ENCODE measurements at places on chromosomes 4 and X.

- DNase-seq = no peak
Observed at GRCh38 chr4:17189401-17189720, 290.9 kb upstream of the LDB2 start.

- peak; percentile 35 for DNase-seq
Observed at GRCh38 chrX:39996536-39996935, 101.2 kb downstream of the BCOR start.

- no peak for DNase-seq
Observed at GRCh38 chr4:123876671-123877101, 480.1 kb downstream of the SPRY1 start.

GRCh38 chrX:74178536-74178935, 125.4 kb upstream of the ZCCHC13 start:
- DNase-seq = no peak

GRCh38 chr4:36196145-36196913, 48.0 kb downstream of the ARAP2 start:
- no peak for DNase-seq

- no peak for DNase-seq
Observed at GRCh38 chrX:104935581-104935980, 284.9 kb downstream of the TEX13A start.

DNA sequence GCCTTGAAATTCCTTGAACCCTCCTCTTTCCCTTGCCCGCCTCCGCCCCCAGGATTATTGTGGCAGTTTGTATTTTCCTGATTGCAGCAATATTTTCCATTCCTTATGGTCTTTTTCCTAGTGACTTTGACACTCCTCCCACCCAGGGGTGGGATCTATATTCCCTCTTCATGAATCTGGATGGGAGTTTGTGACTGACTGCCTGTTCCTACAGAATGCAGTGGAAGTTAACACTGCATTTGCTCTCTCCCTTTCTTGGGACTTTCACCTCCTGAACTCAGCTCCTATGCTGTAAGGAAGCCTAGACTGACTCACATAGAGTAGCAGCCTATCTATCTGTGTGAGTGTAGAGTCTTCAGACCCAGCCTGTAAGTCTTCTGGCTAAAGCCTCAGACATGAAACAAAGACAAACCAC, 2.2 kb downstream of the FUNDC2 start:
- no peak for DNase-seq

DNA sequence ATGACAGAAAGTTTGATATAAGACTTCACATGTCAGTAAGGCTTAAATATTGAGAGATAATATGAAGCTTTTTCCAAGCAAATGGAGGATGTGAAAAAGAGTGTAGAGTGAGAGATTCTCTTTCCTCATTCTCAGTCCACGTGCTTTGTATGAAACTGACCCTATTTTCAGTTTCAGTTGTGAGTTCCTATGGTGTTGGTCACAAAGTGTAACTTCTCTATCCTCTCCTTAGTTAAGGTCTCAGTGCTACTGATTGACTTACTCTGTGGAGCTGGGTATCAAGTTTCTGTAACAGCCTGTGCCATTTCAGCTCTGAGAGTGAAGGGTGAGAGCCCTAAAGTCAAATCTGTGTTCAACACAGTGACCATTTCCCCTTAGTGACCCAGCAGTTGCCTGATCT, 277.2 kb downstream of the EPHA5 start:
- DNase-seq = no peak

GRCh38 chr4:4386296-4386735, 586 bp upstream of the NSG1 start:
- DNase-seq = no peak

- no peak for DNase-seq
Observed at GRCh38 chr4:183335369-183335940, 13.2 kb upstream of the CLDN24 start.
